SJSA1 (cell line): ENCODE measurements at places on chromosomes 7 and 10. TPM values are rescaled to one million over a fixed set of nuclear protein-coding genes. Genes with fewer than 3 reads are reported as not detected.

Gene CRYGN
- not detected in 2 replicates for total RNA-seq

Gene RASA4B
- 4.0 and 9.5 TPM in 2 replicates for total RNA-seq

Gene ZNF804B
- not detected in 2 replicates for total RNA-seq

Gene CACNB2
- total RNA-seq = not detected in 2 replicates

Gene H2BK1
- not detected in 2 replicates for total RNA-seq

Gene GFRA1
- 17.0 and 46.3 TPM in 2 replicates for total RNA-seq

DNA sequence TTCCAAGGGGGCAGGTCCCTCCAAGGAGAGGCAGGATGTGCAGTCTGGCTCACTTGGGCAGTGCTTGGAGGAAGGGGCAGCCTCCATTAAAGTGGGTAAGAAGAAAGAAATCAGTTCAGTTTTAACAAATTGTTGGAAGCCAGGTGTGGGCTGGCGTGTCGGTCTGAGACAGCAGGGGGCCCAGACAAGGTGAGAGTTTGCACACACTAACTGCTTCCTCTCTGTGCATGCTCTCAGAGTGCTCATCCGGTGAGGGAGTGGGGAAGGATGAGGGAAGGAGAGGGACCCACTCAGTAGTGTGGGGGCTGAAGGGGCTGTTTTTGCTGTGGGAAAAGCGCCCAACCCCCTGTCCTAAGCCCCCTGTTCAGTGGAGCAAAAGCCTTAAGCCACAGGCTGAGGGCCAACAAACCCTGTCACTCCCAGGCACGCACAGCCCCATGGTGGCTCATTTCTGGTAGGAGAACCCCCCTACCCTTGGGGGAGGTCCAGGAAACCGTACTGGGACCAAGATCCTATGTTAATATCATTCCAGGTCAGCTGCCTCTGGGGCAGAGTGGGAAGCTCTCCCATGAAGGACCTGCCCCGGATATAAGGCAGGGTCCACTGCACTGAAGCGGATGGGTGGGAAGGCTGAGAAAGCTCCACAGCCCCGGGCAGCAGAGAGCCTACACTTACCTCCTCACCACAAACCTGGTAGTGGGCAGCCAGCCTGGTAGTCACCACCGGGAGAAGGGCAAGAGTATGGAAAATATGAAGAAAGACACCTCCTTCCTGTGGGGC is 5.1 kb upstream of the PCBD1 start:
- no peak for DNase-seq

DNA sequence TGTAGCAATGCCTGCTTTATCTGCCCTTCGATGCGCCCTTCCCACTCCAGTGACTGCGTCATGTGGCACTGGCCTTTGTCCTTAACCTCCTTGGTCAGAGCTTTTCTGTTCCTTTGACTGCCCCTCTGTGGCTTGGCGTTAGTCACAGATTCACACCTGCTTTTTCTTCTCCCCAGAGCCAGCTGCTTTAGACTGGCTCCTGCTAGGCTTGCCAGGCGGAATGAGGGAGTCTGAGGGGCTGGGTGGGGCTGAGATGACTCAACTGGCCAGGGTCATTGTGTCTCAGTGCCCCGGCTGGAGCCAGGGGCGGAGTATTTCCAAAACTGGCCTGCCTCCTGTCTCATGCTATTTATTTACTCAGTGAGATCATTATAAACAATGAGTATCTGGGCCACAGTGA is 194.1 kb downstream of the EMX2 start:
- DNase-seq = peak; percentile 87

DNA sequence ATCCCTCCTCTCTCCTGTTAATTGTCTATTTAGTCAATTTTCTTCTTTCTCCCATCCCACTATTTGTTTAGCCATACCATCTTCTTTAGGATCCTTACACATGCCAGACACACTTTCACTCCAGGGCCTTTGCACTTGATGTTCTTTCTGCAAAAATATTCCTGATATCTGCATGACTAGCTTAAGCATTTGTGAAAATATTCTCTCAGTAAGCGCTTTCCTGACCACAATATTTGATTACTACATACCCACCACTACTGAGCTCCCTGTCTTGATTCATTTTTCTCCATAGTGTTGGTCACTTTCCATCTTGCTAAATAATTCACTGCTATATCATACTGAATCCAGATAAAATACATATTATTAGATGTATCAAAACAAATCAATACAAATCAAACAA is 75.1 kb downstream of the SEMA3D start:
- no peak for DNase-seq

- no peak for DNase-seq
Observed at GRCh38 chr7:15402436-15403136, 159.2 kb downstream of the AGMO start.

DNA sequence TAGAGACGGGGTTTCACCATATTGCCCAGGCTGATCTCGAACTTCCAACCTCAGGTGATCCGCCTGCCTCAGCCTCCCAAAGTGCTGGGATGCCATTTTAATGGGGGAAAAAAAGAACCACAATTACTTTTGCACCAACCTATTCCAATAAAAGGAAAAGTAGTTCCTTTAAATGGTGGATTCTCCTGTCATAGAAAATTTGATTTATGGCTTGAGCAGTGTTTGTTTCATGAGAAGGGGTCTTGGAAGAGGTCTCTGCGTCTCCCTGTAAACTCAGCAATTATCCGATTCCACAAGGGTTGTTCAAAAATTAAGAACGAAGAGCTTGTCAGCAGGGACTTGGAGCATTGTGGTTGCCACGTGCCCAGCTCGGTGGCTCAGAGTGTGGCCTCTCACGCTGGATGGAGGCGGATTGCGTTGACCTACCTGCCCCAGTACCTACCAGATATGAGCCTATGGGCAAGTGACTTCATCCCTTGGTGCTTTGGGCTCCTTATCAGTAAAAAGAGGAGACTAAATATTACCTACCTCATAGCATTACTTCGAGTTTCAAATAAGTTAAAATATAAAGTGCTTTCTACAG is 2.8 kb upstream of the TRIP6 start:
- no peak for DNase-seq

DNA sequence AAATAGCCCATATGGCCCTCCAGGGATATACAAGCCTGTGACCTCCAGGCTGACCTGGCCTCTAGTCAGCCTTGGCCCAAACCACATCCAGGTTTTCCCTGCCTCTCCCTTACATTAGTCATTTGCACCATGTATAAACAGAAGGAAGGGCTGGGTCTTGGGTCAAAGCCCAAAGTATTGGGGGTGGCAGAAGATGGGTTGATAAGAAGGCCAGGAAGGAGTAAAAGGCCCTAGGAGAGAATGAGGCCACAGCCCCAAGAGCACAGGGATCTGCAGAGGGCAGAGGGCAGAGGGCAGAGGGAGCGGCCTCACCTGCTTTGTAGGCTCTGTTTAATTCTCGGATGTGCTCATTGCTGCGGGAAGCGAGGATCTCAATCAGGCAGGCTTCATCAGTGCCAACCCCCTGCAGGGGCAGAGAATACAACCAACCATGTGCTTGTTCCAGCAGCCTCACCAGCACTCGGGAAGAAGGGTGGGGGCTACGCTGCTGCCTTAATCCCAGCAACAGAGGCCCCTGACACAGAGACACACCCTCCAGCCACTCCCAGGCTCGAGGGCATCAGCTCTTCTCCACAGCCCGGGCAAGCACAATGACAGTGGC is 31.3 kb downstream of the PLAC9 start:
- peak; percentile 64 for DNase-seq

- no peak for DNase-seq
Observed at GRCh38 chr7:140673774-140674155, 1.0 kb downstream of the ADCK2 start.

DNA sequence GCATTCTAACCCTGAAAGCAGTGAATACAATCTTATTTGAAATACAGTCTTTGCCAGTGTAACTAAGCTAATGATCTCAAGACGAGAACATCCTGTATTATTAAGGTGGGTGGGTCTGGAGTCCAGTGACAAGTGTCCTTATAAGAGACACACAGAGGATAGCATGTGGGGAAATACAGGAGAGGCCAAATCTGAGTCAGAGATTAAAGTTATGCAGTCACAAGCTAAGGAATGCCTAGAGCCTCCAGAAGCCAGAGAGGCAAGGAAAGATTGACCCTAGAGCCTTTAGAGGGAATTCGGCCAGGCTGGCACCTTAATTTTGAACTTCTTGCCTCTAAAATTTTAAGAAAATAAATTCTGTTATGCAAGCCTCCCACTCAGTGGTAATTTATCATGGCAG is 87.5 kb upstream of the HGF start:
- no peak for DNase-seq

- DNase-seq = peak; percentile 26
Observed at GRCh38 chr7:138980563-138981291, 462 bp downstream of the KIAA1549 start.

- DNase-seq = no peak
Observed at GRCh38 chr10:3331187-3331586, 158.6 kb upstream of the PITRM1 start.

- DNase-seq = no peak
Observed at GRCh38 chr7:43458330-43459018, 124.4 kb upstream of the STK17A start.

DNA sequence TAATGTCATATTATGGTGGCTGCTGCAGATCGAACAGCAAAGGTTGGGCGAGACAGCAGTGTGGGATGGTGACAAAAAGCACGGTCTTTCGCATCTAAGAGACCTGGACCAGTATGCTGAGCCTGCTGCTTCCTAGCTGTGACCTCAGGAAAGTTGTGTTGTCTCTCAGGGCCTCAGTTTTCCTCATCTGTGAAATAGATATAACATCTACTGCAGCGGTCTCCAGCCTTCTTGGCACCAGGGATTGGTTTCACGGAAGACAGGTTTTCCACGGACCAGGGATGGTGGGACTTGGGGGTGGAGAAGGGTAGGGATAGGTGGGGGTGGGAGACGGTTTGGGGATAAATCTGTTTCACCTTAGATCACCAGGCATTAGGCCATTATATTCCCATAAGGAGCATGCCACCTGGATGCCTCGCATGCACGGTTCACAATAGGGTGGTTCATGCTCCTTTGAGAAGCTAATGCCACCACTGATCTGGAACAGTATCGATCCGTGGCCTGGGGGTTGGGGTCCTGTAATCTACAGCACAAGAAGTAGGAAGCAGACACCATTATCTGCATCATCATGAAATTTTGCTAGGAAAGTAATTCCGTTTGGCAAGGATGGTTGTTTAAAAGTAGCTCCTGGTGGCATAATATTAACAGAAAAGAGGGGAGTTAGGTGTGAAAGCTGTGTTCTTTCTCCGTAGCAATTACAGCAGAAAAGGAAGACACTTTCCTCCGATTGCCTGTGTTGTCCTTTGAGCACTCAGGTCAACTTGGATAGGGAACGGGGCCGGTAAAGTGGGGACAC is 10.8 kb downstream of the KLF6 start:
- no peak for DNase-seq

- DNase-seq = no peak
Observed at GRCh38 chr10:48896756-48897440, 42.7 kb downstream of the LRRC18 start.

GRCh38 chr10:43666552-43666951 is 17.9 kb upstream of the ZNF32 start:
- no peak for DNase-seq

- DNase-seq = no peak
Observed at GRCh38 chr10:97923057-97923456, 73.4 kb downstream of the GOLGA7B start.

GRCh38 chr10:46240684-46241565 is 45.9 kb upstream of the ANTXRL start:
- DNase-seq = peak; percentile 23

DNA sequence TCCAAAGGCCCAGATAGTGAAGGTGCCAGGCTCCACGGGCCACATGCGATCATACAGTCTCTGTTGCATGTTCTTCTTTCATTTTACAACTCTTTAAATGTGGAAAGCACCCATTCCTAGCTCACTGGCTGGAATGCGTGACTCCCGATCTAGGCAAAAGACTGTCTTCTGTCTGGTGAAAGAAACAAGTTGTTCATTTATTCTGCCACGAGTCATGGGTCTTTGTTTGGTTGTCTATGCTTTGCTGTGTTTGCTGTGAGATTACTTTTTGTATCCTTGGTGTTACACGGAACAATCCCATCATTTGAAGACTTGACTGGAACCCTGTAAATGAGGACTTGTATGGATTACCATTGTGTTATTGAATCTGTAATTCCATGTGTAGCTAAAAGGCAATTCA is 41.9 kb downstream of the NPVF start:
- DNase-seq = no peak
